ENCODE measurements at places on chromosomes 3 and 15. TPM values are rescaled to one million over a fixed set of nuclear protein-coding genes. Genes with fewer than 3 reads are reported as not detected.

SH2D7 gene
- total RNA-seq, result not detected

ESYT3 gene
- not detected for total RNA-seq

GRCh38 chr15:65404186-65404872 is 18.4 kb downstream of the IGDCC4 start:
- DNase-seq, result no peak

- DNase-seq, result no peak
Observed at GRCh38 chr3:37859354-37859753, 2.3 kb upstream of the CTDSPL start.

DNA sequence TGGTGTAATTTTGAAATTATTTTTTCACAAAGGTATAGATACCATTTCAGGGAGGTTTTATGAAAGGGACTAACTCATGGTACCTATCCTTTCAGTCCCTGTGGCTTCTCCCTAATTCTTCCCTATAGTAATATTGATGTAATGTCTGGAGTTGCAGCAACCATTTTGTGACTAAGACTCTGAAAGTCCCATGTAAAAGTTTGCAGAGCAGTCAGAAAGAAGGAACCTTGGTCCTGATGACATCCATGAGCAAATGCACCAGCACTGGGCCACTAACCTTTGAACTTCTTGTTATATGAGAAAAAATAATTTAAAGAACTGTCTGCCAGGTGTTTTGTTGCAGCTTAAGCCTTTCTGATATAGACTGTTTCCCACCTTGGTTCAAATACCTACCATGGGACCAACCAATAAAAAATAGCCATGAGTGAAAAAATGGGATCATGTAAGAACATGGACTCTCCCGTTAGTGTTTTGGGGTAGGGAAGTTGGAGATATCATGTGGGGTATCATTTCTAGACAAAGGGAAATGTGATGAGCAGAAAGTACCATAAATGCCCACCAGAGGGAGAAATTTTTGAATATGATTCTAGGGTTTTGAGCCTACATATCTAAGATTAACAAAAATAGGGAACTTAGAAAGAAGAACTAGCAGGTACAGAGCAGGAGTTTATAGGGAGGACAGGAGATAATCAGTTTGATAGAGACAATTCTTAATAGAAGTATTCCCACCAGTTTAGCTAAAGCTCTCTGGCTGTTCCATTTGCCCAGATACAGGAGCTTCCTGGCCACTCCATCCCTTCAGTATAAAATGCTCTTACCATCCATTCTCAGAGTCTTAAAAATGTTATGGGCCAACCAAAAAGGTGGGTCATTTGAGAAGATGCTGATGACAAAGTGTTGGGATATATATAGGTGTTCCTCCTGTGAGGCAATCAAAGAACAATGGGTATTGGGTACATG is 3.4 kb upstream of the CPOX start:
- peak; percentile 51 for DNase-seq

DNA sequence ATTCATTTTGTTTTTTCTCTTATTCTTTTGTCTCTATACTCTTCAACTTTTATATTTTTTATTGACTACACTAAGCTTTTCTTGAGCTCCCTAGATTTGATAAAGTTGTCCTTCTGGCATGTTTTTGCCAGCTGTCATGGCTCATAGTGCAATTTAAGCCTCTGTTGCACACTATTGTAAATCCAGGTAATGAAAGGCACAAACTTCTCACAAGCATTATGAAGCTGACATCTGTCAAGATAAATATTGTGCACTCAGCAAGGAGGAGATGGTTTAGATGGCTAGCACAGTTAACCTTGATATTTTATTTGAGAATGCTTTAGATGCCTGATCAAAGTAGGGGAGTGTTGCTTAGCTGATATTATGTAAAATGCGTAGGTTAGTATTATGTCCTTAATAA is 1280.9 kb downstream of the NSUN3 start:
- no peak for DNase-seq

- DNase-seq, result no peak
Observed at GRCh38 chr15:45523166-45523460, 558 bp upstream of the SLC30A4 start.

All from K562 (cell line).